AG09309 (cell line): ENCODE measurements at places on chromosomes 3 and 15.

- no peak for DNase-seq
Observed at GRCh38 chr3:149428087-149428486, 46.4 kb upstream of the TM4SF4 start.

DNA sequence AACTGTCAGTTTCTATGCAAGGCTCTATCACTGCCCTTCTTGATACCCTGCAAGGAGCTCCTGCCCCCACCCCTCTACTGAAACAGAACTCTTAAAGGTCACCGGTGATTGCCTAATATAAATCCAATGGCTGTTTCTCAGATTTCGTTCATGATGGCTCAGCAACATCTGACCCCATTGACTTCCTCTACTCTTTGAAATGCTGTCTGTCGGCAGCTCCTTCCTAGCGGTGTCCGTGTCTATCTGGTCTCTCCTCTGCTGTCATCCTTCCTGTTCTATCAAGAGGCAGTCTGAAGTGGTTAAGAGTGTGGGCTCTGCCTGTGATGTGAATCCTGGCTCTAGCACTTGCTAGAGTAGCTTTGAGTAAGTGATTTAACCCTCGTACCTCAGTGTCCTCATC lies 5.5 kb downstream of the TMEM266 start:
- no peak for DNase-seq

DNA sequence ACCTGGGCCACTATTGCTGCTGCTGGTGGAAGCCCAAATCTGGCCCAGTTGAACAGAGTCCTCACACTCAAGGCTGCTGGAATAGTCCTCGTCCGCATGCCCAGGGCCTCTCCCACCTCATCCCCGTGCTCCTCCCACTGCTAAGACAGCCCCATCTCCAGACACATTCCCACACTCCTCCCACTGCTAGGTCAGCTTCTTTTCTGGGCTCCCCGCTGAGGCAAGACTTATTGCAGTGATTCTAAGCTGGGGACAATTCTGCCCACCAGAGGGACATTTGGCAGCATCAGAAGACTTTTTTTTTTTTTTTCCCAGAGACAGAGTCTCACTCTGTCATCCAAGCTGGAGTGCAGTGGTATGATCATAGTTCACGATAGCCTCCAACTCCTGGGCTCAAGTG lies 35.1 kb downstream of the POC1A start:
- DNase-seq = no peak

- DNase-seq = no peak
Observed at GRCh38 chr3:112019716-112020115, 14.8 kb upstream of the TMPRSS7 start.

DNA sequence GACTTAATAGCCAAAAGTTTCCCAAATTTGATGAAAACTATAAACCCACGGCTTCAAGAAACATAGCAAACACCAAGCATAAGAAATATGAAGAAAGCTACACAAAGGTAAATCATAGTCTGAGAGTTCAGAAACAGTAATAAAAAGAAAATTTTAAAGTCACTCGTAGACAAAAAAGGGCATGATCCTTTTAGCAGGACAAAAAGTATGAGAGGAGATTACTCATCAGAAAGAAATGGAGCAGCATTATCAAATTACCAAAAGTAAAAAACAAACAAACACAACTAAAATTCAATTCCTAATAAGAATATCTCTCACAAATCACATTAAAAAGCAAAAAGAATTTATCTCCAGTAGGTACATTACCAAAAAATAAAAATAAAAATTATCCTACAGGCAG lies 279.4 kb upstream of the UBE2E2 start:
- DNase-seq = no peak

GRCh38 chr15:99983886-99984286 lies 250.6 kb upstream of the LYSMD4 start:
- no peak for DNase-seq

GRCh38 chr3:11558411-11558903 lies 85.3 kb downstream of the VGLL4 start:
- DNase-seq = no peak

GRCh38 chr3:51355891-51356578 lies 29.1 kb upstream of the MANF start:
- DNase-seq = no peak
